ENCODE measurements at places on chromosomes 12 and 14.

DNA sequence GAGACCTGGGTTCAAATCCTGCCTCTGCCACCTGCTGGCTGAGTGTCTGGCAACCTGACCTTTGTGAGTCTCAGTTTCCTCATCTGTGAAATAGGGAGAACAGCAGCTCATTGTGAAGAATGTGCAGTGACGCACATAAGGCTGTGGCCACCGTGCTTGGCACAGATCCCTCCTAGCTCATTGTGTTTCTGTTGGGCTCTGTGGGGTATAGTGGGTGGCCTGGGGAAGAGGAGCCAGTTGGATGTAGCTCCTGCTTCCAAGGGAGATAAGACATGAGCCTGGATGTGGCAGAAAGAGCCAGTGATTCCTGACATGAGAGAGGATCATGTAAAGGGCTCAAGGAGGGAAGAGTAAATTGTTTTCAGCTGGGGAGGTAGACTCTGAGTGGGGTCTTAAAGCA is 120.0 kb downstream of the ESRRB start:
- no peak for DNase-seq

GRCh38 chr14:29999013-29999539 is 71.4 kb upstream of the PRKD1 start:
- DNase-seq: no peak

- DNase-seq: no peak
Measured at GRCh38 chr12:95335948-95336347, 118.3 kb downstream of the VEZT start.

DNA sequence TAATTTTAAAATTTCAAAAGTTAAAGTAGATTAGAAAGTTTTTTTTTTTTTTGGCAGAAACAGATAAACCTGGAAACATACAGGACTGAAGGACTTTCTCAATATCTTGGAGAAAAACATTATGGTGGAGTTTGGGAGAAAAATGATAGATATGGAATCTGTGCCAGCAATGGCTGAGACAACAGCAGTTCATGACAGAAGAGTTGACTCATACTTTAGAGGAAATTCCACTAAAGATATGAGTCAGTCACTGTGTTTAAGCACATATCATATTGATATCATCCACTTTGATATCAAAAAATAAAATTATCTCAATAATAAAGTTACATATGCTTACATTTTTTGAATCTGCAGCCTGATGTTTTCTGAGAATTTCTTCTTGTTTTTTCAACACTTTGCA is 193.9 kb upstream of the OR4E1 start:
- DNase-seq: no peak

- no peak for DNase-seq
Measured at GRCh38 chr14:64303471-64303917, 9.3 kb upstream of the ESR2 start.

DNA sequence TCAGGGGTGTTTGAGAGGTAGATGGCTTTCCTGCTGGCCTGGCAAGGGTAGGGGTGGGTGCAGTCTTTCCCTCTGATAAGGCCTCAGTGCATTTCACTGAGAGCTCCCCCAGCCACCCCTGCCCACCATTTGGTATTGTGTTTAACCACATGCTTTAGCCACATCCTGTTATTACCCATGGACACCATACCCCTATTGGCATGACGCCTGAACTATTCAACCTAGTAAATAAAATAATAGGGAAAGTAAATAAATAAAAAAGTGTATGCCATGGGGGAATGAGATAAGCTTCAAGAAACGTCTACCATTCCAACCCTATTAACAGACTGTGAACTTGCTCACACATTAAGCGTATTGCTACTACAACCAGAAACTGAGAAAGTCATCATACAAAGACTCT is 7.6 kb upstream of the LGR5 start:
- DNase-seq: no peak

DNA sequence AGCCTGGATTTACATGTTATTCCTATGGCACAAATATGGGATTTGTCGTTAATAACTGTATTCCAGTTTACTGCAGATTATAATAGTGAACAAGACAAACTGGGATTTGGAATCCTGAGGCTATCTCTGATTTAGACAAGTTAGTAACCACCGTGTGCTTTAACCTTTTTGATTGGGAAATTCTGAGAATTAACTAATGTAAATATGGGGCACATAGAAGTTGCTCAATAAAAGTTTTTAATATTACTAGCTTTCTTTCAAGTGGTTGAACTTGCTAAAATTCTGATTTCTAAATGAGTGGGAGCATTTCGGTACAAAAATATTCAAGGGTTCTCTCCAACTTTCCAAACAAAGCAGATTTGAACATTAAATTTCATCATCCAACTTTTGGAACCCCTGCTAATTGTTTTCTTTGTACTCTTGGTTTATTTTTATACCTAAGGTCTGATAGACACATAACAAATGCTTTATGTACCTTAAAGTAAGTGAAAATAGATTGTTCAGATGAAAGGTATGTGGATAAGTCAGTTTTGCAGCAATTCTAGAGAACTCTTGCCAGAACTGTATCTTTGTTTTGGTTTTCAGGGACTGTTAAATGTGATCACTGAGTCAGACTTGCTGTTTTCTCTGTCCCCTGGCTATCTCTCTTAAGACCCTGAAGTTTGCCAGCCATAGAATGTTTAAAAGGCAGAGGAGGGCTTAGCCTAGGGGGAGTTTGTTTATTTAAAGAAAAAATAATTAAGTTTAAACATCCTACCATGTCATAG is 57.5 kb downstream of the FRS2 start:
- no peak for DNase-seq

DNA sequence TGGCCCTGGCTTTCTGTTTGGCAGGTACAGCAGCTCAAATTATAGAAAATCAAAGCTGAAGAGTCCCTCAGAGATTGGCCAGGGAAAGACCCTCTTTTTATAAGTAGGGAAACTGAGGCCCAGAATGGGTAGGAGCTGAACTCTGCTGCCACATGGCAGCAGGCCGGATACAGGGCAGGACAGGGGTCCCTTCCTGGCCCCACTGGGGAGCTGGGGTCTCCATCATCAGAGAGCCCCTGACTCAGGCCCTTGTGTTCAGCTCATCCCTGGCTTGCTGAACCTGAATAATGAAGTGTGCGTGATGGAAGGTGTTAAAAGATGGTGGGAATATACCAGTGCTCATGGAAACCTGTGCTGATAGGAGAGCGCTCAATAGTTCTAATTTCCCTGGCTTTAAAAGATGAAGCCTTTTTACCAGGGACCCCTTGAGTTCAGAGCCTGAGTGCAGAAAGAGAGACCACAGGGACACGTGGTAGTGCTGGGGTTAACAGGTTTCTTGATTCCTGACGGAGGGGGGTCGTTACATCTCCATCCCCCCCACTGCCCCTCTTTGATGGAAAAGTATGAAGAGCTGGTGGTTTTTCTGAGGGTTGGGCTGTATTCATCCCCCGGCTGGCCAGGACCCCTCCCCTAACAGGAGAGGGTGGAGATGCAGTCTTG is 4.4 kb downstream of the DLK1 start:
- peak; percentile 15 for DNase-seq

DNA sequence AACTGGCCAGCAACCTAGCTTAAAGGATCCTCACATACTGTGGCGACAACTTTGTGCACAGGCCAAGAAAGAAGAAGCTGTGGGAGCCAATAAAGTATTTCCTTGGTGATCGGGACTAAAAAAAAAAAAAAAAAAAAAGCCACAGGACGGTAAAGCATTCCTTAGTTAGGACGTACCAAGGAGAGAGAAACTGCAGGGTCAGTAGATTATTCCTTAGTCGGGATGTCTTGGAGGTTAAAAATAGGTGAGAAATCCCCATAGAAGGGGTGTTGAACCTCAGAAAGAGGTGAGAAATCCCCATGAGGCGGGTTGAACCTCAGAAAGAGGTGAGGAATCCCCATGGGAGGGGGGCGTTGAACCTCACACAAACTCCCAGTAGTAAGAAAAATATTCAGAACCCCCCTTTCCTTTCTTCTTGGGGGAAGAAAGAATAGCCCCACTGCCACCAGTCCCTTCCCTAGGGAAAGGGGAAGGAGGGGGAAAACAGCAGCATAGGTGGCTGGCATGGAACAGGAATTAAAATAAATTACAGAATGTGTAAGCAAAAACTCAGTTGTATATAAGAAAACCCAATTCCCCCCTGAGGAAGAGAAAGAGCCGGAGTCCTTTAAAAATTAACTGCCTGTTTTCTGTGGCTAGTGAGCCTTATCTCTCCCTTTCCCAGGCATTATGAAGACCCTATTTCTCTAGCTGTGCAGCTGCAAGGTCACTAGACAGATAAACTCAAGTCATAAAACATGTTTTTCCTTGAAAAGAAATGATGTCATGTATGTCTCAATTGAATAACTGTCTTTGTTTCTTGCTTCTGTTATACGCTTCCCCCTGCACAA is 26.8 kb downstream of the KLRK1 start:
- no peak for DNase-seq

- no peak for DNase-seq
Measured at GRCh38 chr12:28771968-28772367, 377.1 kb upstream of the FAR2 start.

GRCh38 chr12:64065881-64066451 is 156.1 kb downstream of the KICS2 start:
- no peak for DNase-seq

- no peak for DNase-seq
Measured at GRCh38 chr12:46065412-46066166, 75.2 kb upstream of the SCAF11 start.

DNA sequence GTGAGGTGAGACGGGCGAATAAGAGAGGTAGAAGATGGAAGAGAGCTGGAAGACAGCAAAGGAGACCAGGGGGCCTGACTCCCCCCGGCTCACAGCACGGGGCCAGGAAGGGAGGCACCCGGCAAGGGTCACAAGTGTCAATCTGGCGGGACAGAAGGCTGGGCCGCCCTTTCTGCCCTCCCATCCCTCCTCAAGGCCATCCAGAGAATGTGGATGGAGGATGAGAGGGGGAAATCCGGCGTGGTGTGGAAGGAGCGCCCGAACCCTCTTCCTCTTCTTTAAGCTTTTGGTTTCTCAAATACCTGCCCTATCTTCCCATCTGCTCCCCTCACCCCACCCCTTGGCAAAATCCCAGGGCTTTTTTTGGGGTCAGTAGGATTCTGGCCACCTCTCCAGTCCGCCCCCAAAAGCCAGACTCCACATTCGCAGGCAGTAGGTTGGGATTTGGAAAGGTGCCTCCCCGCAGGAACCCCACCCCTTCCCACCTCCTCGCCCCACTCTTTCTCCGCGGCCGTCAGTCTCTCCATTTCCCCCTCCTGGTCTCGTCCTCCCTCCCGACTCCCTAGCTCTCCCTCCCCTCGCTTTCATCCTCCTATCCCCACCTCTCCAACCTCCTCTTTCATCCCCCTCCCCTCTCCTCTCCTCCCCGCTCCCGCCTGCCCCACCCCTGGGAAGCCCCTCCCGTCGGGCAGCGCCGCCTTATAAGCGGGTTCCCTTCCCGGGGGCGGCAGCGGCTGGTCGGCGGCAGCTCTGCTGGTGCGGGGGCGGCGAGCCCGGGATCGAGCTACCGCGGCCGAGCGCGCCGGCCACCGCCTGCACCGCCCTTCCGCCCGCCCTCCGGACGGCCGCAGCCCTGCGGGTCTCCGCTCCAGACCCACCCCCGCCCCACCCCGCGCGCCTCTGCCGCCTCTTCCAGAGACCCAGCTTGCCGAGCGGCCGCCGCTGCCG is at the start of gene PTMS:
TSS of gene PTMS (plus strand) at position 730 of the 948 bp plus-strand sequence. CDS start 343 bp downstream, outside the sequence.
- DNase-seq: peak; percentile 90

DNA sequence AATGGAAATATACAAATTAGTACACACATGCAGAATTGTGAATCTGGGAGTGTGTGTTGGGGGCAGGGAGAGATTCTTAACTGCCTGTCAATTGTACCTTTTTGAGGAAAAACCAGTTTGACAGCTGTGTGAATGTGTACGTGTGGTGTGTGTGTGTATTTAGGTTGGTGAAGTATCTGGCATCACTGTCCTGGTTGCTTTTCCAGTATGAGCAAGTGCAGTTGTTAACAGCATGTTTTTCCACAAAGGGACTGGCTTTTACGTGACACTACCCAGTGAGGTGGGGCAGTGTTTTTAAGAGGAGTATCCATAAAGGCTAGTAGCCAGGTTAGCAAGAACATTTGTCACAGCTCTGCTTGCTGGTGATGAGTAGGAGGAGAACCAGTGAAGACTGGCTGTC is 56.1 kb downstream of the DAAM1 start:
- DNase-seq: no peak

DNA sequence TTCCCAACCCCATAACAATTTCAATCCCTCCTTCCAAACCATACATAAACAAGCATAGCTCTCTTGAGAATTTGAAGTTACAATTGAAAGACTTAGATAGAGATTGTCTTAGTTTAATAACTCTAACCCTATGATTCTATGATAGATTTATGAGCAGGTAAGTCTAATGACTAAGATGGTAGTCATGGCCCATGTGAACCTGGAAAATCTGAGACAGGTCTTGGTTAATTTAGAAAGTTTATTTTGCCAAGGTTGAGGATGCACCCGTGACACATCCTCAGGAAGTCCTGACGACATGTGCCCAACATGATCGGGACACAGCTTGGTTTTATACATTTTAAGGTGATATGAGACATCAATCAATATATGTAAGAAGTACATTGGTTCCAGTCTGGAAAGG is 248.8 kb downstream of the KCNH5 start:
- DNase-seq: no peak

- no peak for DNase-seq
Measured at GRCh38 chr12:11949738-11950411, 120.9 kb upstream of the BCL2L14 start.

DNA sequence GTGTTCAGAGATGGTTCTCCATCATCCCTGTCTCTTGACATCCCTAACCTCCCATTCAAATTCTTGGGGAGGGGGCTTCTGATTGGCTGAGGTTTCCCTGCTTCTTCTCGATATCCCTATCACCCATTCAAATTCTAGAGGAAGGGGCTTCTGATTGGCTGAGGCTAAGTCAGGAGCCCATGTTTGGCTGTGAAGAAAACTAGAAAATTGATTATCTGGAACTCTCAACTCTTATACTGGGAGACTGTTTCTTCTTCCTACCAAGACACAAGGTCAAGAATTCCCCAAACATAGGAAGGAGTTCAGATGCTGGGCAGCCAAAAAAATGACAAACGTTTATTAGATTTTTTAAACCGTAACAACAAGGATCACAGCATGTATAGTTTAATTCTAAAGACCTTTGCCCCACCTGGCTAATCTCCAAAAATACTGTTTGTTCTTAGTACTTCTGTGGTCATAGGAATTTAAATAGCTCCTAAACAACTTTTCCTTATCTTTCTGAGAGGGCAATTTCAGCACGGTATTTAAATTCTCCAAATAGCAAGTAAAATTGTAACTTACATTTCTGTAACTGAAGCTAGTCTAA is 26.4 kb downstream of the SPIC start:
- no peak for DNase-seq

GRCh38 chr12:69440886-69441285 is 29.3 kb upstream of the FRS2 start:
- DNase-seq: no peak

- DNase-seq: no peak
Measured at GRCh38 chr12:27504507-27504906, 19.5 kb upstream of the PPFIBP1 start.

GRCh38 chr12:62806893-62807292 is 128.1 kb downstream of the PPM1H start:
- DNase-seq: no peak
